Cardiac muscle cell (in vitro differentiated cells and primary cell): ENCODE measurements at places on chromosomes 4 and X. TPM values are rescaled to one million over a fixed set of nuclear protein-coding genes. Genes with fewer than 3 reads are reported as not detected.

GRCh38 chr4:139669890-139670289 is 4.3 kb downstream of the MGST2 start:
- DNase-seq = no peak

Gene MCF2
- polyA plus RNA-seq = 0.15 TPM in 1 of 2 replicates, not detected in the other

DNA sequence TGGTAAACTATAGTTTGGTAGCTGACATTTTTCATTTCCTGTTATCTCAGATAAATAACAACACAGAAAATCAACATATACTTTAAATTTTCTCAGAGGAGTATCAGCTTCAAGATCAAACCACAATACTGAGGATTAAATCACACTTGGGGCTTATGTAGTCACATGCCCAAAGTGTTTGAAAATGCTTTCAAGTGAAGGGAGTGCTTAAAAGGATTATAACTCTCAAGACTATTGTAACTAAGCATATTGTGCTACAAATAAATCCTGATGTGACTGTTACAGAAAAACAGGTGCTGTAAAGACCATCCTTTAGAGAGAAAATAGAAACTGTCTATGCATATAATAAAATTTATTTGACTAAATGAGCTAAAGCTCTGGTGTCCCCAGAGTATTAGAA is 887.6 kb downstream of the ADGRL3 start:
- no peak for DNase-seq

Gene LRRC66
- 0.88 TPM in 1 of 2 replicates, not detected in the other for polyA plus RNA-seq

DNA sequence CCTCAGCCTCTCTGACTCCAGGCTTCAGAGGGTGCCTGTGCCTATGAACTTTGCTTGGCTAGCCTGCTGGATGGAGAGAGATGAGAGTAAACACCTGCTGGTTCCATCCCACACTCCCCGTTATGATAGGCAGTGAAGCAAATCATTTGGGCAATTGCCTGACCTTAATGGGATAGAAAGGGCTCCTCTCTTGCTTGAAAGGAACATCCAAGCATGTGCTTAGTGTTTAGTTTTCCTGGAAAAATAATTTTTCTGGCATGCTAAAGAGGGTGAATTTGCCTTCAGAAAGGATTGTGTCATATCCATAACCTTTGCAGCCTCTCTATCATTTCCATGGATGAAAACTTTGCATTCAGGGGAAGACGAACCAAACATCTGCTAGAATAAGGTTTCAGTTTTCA is 10.8 kb downstream of the PLAC1 start:
- no peak for DNase-seq

DNA sequence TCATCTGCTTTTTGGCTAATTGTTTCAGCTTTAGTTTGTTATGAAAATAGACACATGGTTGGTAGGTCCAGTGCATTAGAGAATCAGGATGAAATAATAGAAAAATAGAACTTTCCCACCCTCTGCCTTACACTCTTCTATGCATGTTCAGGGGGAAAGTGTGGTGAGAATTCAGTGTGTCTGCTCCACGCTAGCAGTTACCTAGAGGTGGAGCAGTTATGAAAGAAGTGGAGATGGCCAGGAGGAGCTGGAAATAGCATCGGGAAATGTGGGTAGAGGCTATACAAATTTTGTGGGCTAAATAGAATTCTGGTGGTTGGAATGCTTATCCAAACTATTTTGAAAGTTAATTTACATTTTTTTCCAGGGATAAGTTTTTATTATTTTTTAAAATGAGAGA is 91.4 kb upstream of the MAD2L1 start:
- DNase-seq = peak; percentile 20

- DNase-seq = no peak
Measured at GRCh38 chr4:89152972-89153371, 41.6 kb downstream of the TIGD2 start.

DNA sequence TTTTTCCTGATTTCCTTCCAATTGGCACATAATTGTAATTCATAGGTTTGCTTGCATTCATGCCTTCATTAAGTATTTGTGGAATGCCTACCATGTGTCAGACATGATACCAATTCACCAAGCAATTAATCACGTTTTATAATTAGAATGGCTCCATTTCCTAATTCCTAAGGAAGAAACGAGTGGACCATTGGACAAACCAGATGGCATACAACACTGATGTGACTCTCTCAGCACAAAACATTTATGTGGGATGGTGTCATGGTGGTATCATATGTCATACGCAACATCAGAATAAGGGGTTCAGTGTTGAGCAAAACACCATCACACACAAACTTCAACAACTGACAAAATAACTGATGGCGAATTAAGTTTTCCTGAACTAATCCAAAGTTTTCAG is 502.8 kb downstream of the DMD start:
- no peak for DNase-seq

Gene IL21
- not detected in 2 replicates for polyA plus RNA-seq

DNA sequence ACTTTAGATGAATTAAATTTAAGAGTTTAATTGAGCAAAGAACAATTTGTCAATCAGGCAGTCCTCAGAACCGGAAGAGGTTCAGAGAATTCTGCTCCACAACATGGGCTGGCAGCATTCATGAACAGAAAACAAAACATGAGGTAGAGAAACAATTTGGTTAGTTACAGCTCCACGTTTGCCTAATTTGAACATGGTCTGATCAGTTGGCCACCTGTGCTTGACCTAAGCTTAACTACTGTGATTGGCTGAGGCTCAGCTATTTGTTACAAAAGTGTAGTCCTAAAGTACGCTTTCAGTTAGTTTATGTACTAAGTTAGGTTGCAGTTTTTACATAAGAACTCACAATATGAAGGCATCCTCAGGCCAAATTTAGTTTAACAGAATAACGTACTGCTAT is 258.6 kb downstream of the ADAM29 start:
- DNase-seq = no peak

DNA sequence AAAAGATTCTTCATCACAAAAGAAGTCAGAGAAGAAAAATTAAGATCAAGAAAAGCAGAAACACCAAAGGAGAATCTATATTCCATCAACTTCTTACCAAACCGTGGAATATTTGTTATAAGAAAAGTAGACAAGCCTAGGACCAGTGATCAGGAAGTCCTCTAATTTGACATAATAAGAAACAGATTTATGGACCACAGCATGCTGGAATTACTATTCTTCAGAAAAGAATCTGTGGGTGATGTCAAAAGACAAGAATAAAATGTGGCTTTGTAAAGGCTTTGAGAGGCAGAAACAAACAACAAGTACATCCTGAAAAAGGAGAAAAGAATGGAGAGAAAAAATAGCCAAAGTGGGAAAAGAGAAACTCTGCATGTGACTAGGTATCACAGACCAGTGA is 123.3 kb downstream of the SLC10A7 start:
- DNase-seq = no peak

GRCh38 chr4:173213296-173213695 is 44.7 kb downstream of the GALNT7 start:
- no peak for DNase-seq

GRCh38 chr4:13985837-13986236 is 358.3 kb upstream of the BOD1L1 start:
- no peak for DNase-seq

Gene PLAC8
- polyA plus RNA-seq = 0.21 and 1.9 TPM in 2 replicates

Gene F11
- polyA plus RNA-seq = not detected in 2 replicates

- no peak for DNase-seq
Measured at GRCh38 chr4:116500225-116500624, 585.2 kb downstream of the TRAM1L1 start.

GRCh38 chr4:30073011-30073710 is 647.0 kb upstream of the PCDH7 start:
- no peak for DNase-seq
